Stimulated activated CD4-positive, alpha-beta T cell treated with anti-CD3 and anti-CD28 coated beads, Interleukin-1b, Interleukin-23, amount 100 ng/mL, for 48 hours (primary cell): ENCODE measurements at places on chromosomes 5 and 9.
A peak's percentile ranks its signal among the peaks of the same experiment; 100 is the strongest.

DNA sequence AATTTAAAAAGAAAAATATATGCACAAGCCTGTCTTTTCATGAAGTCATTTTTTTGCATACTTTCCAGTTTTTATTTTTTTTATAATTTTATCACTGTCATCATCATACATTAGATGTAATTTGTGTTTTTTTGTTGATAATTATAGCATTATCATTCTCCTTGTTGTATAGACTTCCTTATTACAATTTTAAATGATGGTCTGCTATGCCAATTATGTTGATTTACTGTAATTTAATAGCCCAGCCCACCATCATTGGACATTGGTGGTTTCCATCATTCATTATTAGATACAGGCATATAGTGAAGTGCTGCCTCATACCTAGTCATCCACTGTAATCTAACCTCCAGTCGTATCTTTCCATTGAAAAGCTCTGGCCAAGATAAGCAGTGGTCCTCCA is 3.8 kb upstream of the TJP2 start:
- DNase-seq: no peak

GRCh38 chr9:127785933-127786772 is at the start of gene CDK9:
Gene CDK9, plus strand, starts transcription at chr9:127786034. Its CDS starts 115 bp downstream, at chr9:127786149.
- DNase-seq: peak; percentile 93

DNA sequence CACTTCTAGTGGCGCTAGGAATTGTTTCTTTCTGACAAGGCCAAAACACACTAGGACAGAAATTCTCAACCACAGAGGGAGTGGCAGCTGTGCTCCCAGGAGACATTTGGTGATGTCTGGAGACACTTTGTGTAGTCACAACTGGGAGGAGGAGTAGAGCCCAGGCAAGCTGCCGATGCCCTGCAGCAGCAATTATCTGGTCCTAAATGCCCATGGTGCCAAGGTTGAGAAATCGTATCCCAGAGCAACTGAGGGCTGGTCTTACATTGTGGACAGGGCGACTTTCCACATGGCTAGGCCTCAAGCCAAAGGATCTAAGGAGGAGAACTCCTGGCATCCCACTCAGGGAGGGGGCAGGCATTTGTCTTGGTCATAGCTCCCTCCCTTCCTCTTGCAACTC is 259.9 kb downstream of the GADD45G start:
- DNase-seq: no peak

DNA sequence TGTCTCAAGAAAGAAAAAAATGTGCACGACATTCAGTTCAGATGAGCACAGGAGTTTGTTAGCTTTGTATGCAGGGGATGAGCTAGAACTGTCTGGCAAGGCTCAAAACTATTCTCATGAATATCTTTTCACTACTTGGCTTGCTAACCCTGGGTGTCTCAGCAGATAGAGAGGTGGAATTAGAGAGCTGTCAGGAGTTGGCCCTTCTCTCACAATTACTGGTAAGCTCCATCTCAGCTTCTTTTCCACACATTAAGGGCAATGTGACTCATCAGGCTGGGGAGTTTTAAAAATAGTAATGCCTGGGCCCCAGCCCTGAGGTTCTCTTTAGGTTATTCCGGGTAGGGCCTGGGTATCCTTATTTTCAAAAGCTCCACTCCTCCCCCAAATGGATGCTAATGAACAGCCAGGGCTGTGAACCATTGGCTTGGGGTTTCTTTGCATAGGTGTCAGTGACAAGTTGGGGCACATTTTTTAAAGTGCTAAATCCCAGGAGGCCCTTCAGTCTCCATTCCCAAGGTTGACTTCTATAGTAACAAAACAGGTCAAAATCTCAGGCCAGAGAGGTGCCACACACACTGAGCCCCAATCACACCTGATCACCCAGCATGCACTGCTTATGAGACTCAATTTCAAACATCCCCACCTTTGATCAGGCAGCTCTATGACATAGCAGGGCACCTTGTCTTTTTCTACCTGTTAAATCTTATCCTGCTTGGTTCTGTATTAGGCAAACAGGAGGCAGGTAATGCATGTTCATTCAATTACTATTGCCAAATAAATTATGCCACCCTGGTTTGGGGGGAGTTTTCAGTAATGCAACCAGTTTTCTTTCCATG is 239.7 kb upstream of the DAP start:
- no peak for DNase-seq

- DNase-seq: no peak
Observed at GRCh38 chr5:14234204-14234603, 91.1 kb downstream of the TRIO start.

DNA sequence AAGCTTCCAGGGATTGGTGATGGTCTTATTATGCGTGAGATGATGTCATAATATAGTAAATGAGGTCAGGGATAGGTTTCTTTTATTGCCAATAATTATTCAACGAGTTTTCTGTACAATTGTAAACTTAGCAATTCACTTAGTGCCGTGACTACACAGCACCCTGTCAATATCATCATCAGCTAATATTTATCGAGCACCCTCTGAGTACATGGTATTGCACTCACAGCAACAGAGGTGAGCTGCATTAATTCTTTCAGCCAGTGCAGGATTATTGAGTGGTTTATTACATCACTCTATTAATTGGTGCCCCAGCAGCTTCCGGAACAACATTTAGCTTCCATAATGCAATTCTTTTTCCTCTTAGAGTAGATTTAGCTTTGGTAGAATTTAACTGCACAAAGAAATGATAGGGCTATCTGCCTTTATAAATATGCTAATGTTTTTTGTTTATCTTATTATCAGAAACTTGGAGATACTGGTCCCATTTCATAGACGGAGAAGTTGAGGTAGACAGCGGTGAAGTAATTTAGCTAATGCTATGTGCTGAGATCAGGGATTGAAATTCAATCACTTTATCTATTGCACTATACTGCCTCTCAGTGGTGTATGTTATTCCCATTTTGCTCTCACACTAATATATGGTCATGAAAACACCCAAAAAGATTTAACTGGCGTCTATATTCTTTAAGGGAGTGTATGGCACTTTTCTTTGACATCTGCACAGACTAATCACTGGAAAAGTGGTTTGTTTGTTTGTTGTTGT is 726.1 kb upstream of the WWC1 start:
- DNase-seq: no peak

- no peak for DNase-seq
Observed at GRCh38 chr5:180590543-180591310, 572 bp downstream of the SCGB3A1 start.
